ENCODE measurements at places on chromosomes 3 and 15. TPM values are rescaled to one million over a fixed set of nuclear protein-coding genes. Genes with fewer than 3 reads are reported as not detected.

DNA sequence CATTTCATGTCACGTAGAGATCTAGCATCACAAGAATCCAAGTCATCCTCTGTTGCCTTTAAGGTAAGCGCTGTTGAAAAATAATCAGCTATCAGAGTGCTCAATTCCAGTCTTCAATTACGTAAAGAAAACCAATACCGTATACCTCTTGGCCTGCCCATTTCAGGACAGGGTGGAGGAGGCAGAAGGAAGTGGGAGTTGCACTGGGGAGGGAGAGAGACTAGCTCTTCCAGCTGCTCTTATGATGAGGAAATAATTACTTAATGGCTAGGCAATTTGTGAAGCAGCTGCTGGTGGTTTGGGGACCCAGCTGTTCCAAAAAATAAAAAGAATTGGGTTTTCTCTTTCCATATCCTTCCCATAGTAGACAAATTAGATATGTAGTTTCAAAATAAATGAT is 365.8 kb upstream of the MCTP2 start:
- DNase-seq: no peak

The ABHD14A gene
- 17.9 TPM for total RNA-seq

DNA sequence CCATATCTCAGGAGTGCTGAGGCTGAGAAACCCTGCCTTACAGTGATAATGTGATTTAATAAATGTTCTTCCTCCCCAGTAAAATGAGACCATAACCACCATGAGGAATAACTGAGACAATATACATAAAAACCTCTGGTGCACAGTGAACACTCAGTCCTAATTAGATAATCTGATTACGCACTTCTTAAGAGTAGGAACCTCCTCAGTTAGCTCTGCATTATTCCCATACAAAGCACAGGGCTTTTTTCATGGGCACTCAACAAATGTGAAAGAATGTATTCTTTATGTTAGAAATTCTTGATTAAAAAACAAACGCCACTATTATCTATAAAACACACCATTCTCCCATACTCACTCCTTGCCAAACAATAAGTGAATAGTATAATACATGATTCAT is 97.0 kb downstream of the TNIK start:
- DNase-seq: no peak

The MST1R gene
- 46.2 TPM for total RNA-seq

- DNase-seq: no peak
Measured at GRCh38 chr15:48811325-48811958, 573 bp upstream of the CEP152 start.

The ALS2CL gene
- 64.5 TPM for total RNA-seq

The SYNPR gene
- total RNA-seq: not detected

The BAHD1 gene
- total RNA-seq: 29.8 TPM

- no peak for DNase-seq
Measured at GRCh38 chr3:188860147-188860546, 311.6 kb upstream of the TPRG1 start.

The FBXL22 gene
- total RNA-seq: 0.98 TPM

- no peak for DNase-seq
Measured at GRCh38 chr15:37111427-37111717, 11.0 kb upstream of the MEIS2 start.

GRCh38 chr3:55947406-55947805 is 460.3 kb upstream of the WNT5A start:
- DNase-seq: no peak

The TMOD3 gene
- total RNA-seq: 78.4 TPM

GRCh38 chr3:23029001-23029400 is 174.1 kb upstream of the UBE2E2 start:
- no peak for DNase-seq

- peak; percentile 77 for DNase-seq
Measured at GRCh38 chr3:48507256-48508061, 3.5 kb upstream of the SHISA5 start.

GRCh38 chr15:85312929-85313331 is 67.5 kb upstream of the AKAP13 start:
- no peak for DNase-seq

DNA sequence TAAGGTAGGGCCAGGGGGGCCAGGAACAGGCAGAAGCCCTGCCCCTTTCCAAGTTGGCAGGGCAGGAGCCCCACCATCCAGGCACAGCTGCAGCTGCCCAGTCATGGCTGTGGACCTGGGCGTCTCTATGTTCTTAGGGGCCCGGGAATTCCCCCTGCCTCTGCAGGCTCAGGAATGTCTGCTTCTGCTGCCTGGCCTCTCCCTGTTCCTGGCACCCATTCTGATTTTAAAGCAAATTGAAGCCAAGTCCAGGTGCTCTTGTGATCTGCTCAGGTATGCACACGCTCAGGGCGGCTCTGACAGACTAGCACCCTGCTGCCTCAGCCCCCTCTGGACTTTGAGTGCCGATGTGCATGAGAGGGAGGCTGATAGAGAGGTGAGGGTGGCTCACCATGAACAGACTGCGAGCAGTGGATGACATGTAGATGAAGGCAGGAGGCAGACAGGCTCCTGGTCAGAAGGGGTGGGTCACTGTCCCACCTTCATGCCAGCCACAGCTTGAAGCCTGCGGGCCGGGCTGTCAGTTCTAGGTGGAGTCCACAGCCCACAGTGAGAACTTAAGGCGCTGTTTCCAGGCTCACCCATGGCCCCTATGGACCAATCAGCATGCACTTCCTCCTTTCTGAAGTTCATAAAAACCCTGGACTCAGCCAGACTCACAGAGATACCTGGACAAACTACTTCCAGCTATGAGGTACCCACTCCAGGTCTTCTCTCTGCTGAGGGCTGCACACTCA is 747.8 kb upstream of the GBE1 start:
- peak; percentile 49 for DNase-seq

The RTP3 gene
- not detected for total RNA-seq

The CCDC54 gene
- total RNA-seq: not detected

GRCh38 chr15:82749951-82750830 is 40.5 kb upstream of the AP3B2 start:
- DNase-seq: peak; percentile 95

The GOLGA6L4 gene
- 2.7 TPM for total RNA-seq

The SCG3 gene
- 0.17 TPM for total RNA-seq

The RAD54L2 gene
- 27.9 TPM for total RNA-seq

GRCh38 chr3:157611536-157612076 is 108.4 kb upstream of the VEPH1 start:
- DNase-seq: no peak

GRCh38 chr15:85011160-85011571 is 29.5 kb downstream of the PDE8A start:
- no peak for DNase-seq

DNA sequence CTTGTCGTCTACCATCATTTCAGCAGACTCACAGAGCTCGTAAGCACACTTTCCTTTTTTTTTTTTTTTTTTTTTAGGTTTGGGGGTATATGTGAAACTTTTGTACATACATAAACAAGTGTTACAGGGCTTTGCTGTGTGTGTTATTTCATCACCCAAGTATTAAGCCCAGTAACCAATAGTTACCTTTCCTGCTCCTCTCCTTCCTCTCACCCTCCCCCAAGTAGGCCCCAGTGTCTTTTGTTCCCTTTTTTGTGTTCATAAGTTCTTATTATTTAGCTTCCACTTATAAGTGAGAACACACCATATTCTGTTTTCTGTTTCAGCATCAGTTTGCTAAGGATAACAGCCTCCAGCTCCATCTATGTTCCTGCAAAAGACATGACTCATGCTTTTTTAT is 746.8 kb downstream of the GRM7 start:
- no peak for DNase-seq

The LTK gene
- total RNA-seq: 15.1 TPM

GRCh38 chr3:190860521-190860920 is 2.0 kb downstream of the GMNC start:
- no peak for DNase-seq

DNA sequence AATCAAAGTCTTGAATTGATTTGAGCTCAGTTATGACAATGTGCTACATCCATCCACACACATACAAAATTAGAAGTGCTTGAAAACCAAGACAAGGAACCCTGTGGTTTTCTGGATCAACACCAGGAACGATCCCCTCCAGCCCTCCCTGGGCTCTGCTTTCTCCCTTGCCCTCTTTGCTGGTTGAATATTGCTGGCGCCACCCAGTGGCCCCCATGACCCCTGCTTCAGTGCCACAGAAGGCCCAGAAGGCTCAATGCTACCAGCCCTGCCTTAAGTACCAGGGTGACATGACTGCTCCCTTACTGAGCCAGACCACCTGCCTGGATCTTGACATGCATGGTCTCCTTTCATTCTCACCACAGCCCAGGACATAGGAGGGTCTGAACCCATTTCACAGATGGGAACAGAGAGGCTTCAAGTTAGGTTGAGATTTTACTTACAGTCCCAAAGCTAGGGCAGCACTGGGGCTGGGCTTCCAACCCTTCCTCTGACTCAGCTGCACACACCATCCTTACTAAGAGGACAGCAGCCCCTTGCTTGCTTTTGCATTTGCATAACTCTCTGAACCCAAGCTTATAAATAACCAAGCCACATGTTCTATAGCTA is 15.0 kb downstream of the IL12A start:
- peak; percentile 77 for DNase-seq

DNA sequence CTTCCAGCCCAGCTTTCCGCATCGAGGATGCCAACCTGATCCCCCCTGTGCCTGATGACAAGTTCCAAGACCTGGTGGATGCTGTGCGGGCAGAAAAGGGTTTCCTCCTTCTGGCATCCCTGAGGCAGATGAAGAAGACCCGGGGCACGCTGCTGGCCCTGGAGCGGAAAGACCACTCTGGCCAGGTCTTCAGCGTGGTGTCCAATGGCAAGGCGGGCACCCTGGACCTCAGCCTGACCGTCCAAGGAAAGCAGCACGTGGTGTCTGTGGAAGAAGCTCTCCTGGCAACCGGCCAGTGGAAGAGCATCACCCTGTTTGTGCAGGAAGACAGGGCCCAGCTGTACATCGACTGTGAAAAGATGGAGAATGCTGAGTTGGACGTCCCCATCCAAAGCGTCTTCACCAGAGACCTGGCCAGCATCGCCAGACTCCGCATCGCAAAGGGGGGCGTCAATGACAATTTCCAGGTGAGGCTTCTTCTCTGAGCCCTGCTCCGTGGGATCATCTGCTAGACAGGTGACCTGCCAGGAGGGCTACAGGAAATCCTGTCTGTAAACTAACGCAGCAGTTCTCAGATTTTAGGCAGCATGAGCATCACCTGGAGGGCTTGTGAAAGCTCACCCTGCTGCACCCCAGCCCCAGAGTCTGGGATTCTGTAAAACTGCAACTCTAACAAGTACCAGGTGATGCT is 1.6 kb downstream of the THBS1 start:
- no peak for DNase-seq

Data from upper lobe of right lung (tissue), 1 donor.